ENCODE measurements at places on chromosomes 6 and 20.

DNA sequence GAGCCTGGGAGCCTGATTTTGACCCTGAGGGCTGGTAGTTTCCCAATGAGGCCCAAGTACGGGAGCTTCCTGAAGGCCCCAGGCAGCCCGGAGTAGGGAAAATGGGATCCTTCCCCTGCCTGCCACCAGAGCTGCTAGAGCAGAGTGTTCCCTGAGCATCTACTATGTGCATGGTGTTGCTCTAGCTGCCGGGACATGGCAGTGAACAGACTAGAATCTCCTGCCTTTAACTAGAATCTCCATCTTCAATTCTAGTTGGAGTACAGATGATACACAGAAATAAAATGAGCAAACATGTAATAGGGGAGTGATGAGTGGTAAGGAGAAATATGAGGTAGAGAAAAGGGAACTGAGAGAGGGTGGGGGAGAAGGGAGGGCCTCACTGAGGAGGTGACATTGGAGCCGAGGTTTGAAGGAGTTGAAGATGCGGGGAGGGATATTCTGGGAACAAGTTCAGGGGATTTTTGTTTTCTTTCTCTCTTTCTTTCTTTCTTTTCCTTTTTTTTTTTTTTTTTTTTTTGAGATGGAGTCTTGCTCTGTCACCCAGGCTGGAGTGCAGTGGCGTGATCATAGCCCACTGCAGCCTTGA, 18.5 kb downstream of the VSTM2L start:
- no peak for DNase-seq

GRCh38 chr6:137016356-137016755, 28.4 kb downstream of the IL20RA start:
- no peak for DNase-seq

DNA sequence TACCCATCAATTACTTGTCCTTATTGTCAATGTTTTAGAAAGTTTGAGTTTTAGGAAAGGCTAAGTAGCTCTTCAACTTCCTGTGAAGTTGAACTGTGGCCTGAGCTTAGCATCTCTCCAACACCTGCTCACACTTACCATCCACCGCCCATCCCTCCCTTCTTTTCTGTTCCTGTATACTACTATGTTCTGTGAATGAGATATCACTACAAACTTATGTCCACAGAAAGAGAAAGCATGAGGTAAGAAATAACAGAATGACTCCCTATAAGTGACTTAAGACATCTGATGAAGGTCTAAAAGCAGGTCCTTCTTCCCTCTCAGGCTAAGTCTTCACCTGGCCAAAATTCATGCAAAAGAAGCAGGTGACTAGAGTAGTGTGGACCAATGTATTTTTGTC, 246.3 kb upstream of the PREP start:
- DNase-seq, result no peak

- DNase-seq, result no peak
Observed at GRCh38 chr6:134814076-134814695, 135.7 kb downstream of the ALDH8A1 start.

DNA sequence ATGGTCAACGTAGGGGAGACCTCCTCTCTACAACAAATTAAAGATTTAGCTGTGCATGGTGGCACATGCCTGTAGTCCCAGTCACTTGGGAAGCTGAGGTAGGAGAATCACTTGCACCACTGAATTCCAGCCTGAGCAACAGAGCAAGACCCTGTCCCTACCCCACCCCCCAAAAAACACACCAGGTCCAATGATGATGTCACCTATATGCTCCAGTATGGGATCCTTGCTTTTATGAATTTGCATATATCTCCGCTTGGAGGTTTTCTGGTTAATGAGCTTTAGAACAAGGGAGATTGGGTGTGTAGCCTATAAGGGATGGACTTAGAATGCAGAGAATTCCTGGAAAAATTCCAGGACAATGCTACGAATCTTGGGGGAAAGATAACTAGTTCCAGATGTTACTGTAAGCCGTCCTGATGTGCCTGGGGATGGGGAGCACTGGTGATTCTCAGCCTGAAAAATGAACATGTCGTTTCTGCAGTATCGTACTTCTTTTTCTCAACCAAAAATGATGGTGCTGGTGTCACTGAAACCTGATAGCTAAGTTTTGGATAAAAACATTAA, 61.1 kb downstream of the ZBTB2 start:
- DNase-seq, result no peak

DNA sequence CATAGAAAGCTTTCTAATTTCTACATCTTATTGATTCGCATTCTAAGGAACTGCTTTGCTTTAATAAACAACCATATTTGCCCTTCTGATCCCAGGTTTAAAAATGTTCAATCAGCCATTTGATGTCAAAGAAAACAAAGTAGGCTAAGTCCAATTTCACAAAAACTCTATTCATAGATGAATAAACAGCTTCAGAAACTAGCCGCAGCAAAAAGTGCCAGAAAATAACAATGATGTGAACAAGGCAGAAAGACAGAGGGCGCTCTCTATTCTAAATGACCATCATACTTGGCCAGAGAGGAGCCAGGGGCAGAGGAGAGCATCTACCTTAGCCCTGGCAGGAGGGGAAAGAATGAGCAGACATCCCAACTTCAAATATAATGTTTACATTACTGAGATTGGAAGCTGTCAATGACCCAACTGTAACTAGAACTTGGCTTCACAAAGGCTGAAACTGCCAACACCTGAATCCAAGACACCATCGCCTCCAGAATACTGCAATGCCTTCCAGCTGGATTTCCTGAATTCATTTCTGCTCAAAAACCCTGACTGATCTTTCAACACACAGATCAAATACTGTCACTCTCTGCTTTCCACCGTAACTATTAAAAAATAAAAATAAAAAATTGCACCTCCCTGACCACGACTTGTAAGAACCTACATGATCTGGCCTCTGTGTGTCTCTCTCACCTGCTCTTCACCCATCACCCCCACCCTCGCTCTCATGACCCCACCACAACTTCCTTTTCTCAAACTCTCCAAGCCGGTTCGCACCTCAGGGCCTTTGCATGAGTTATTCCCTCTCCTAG, 9.5 kb downstream of the CNKSR3 start:
- no peak for DNase-seq

DNA sequence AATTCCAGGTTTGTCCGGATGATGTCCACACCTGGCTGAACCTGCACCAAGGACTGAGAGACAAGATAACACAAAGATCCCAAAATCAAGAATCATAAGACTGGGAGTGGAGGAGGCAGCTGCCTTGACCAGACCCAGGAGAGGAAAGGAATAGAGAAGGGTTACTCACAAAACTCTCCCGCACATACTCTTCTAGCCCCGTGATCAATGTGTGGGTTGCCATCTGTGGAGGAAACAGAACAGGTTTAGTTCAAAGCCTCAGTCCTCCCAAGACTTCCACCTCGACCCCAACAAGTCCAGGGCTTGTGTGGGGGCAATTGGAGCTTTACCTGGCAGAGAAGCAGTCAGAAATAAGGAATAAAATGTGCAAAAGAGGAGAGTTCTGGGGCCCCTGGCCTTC, 11.1 kb downstream of the BAG6 start:
- DNase-seq, result no peak

- no peak for DNase-seq
Observed at GRCh38 chr6:146819596-146820320, 221.0 kb downstream of the ADGB start.

Measured in stimulated activated CD4-positive, alpha-beta T cell treated with anti-CD3 and anti-CD28 coated beads, Interleukin-1b, Interleukin-23, amount 100 ng/mL, for 48 hours (primary cell).